ENCODE measurements at places on chromosomes 11 and 22.

GRCh38 chr11:77049026-77049425, 14.8 kb downstream of the B3GNT6 start:
- DNase-seq, result no peak

DNA sequence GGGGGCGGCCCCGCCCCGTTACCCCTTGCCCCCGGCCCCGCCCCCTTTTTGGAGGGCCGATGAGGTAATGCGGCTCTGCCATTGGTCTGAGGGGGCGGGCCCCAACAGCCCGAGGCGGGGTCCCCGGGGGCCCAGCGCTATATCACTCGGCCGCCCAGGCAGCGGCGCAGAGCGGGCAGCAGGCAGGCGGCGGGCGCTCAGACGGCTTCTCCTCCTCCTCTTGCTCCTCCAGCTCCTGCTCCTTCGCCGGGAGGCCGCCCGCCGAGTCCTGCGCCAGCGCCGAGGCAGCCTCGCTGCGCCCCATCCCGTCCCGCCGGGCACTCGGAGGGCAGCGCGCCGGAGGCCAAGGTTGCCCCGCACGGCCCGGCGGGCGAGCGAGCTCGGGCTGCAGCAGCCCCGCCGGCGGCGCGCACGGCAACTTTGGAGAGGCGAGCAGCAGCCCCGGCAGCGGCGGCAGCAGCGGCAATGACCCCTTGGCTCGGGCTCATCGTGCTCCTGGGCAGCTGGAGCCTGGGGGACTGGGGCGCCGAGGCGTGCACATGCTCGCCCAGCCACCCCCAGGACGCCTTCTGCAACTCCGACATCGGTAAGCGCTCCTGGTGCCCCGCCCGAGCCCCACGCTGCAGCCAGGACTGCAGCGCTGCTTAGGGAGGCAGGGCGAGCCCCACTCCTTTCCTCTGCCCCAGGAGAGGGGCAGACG, at the start of gene TIMP3:
TSS of gene TIMP3 (plus strand) at position 169 of the 700 bp plus-strand sequence. CDS start at position 466, 297 bp downstream.
- DNase-seq, result no peak

DNA sequence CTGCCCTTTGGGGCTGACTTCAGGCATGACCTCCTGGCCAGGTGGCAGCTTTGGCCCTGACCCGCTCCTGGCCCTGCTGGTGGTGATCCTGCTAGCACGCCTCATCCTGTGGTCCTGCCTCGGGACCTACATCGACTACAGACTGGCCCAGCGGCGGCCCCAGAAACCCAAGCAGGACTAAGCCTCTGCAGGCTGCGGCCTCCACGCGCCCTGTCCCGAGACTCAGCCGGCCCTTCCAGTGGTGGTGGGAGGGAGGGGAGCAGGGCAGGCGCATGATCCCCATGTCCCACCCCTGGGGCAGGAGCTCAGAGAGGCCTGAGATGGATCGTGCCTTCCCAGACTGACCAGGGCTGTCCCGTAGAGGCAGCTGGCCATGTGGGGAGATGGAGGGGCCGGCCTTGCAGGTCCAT, 2.1 kb downstream of the SMIM38 start:
- DNase-seq, result no peak

DNA sequence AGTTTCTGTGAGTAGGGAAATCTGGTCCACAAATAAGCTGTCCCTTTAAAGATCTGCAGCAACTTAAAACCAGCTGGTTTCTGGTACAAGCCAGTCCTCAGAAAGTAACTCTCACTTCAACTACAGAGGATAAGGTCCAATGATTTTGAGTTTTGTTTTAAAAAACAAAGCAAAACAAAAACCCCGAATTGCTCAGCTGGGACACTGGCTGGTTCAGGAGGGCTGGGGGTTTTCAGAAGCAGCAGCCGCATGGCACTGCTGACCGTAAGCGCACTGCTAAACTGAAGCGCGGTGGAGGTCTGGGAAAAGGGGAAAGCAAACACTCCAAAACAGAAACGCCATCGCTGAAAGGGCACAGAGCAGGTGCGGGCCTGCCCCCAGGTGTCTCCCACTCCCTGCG, 59.7 kb downstream of the MICAL3 start:
- DNase-seq, result no peak

- DNase-seq, result no peak
Observed at GRCh38 chr11:16800382-16800781, 61.9 kb downstream of the C11orf58 start.

GRCh38 chr22:19882446-19883381, 28.0 kb upstream of the GNB1L start:
- no peak for DNase-seq

DNA sequence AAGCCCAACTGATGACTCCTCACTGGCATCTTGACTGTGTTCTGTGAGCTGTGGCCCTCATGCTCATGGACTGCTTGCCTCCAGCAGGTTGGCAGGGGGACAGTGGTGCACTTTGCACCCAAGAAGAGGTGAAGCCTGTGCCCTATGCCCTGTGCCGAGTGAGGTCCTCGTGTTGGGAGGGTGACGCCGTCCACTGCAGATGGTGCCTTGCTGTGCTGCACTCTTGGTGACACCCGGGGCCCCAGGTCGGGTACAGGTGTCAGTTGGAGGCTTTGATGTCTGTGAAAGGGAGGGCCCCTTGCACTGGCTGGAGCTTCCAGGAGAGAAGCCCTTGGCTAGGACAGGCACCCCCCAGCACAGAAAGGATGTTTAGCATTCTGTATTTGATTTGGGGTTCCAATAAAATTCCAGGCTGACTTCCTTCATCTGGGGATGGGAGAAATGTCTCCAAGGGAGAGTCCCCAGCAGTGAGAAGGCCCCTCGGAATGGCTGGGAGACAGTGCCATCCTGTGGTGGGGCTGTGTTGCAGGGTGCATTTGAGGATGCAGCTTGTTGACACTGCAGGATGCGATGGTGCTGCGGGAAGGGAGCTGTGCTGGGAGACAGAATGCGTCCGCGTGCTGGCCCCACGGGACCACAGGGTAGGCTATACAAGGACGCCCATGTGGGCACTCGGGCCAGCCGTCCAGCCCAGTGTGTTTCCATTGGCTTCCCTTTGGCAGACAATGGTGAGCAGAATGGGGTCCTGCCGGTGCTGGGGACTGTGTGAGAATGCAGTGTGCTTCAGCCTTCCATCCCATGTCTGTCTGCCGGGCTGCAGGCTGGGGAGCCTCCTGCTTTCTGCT, 2.5 kb upstream of the ZDHHC8 start:
- no peak for DNase-seq

DNA sequence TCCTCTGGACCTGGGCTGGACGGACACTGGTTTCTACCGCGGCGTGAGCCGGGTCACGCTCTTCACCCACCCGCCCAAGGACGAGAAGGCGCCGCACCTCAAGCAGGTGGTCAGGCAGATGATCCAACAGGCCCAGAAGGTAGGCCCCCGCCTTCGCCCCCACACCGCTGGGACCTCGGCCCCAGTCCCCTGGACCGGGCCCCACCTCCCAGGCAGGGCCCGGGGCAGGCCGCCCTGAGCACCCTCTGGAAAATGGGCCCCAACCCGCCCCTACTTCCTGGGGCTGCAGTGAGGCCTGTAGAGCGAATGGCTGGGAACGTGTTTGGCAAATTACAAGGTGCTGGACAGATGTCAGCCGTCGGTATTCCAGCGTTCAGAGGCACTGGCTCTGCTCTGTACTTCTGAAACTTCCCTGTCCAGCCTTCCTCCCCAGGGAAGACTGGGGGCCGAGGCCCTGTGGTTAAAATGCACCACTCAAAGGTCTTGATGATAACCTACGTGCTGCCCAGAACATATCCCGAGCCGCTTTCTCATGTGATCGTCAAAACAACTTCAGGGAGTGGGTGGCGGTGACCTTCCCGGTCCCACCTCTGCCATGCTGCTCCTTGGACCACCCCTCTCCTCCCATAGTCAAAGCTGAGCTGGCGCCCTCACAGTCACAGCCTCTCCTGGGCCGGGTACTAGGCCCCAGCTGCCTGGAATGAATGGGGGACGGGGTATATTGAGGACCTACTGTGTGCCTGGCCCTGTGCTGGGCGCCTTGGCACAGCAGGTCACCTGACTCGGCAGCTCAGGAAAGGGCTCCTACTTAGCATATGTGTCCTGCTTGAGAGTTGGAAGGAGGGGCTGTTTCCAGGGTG, 869 bp downstream of the FAM83F start:
- no peak for DNase-seq

DNA sequence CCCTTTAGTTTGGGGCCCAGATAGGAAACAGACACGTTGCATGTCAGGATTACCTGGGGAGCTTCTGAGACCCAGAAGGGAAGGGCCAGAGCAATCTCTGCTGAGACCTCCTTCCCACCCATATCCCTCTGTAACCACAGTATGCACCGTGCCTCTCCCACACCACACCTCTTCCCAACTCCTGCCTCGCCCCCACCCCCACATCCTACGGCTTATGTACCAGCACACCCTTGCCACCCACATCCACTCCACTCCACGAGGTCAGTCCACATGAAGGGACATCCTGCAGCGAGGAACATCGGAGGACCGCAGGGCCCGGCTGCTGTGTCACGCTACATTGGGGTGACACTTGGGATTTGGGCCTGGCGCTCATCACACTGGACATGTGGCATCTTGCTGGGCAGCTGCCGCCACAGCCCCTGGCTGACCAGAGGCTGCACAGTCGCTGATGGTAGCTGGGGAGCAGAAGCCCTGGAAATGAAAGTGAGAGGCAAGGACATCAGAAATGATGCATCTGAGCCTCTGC, 118.3 kb upstream of the LMO1 start:
- DNase-seq, result no peak

- DNase-seq, result no peak
Observed at GRCh38 chr11:3203221-3204043, 15.2 kb downstream of the MRGPRG start.

DNA sequence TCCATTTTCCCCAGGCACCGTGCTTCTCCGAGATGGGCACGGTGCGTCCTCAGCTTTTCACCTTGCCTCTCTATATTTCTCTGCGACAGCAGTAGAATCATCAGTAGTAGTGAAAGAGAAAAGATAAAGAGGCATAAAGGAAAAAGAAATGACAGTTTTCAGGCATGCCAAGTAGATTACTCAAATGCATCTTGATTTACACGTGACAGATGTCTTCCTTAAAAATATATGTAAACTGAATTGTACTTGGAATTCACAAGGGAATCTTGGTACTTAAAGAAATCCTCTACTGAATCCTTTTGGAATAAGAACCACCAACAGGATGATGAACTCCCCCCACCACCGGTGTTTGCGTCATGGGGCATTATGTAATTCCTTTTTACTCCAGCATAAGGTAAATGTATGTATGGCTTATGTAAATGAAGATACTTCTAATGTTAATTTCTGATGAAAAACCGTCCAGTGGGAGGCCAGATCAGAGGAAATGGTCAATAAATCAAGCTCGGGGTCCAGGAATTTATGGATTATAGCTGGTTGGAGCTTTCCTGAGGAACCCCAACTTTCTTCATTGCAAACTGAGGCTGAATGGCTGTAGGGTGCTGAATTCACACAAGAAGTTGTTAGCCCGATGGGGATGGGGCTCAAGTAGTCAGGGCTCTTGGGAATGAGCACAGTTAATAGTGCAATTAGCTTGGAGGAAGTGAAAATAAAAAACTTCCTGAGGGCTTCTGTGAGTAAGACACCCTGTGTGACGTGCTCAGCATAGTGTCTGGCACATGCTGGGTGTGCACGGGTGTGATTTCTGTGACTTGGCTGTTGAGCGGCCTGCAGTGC, 630.4 kb downstream of the OPCML start:
- no peak for DNase-seq

DNA sequence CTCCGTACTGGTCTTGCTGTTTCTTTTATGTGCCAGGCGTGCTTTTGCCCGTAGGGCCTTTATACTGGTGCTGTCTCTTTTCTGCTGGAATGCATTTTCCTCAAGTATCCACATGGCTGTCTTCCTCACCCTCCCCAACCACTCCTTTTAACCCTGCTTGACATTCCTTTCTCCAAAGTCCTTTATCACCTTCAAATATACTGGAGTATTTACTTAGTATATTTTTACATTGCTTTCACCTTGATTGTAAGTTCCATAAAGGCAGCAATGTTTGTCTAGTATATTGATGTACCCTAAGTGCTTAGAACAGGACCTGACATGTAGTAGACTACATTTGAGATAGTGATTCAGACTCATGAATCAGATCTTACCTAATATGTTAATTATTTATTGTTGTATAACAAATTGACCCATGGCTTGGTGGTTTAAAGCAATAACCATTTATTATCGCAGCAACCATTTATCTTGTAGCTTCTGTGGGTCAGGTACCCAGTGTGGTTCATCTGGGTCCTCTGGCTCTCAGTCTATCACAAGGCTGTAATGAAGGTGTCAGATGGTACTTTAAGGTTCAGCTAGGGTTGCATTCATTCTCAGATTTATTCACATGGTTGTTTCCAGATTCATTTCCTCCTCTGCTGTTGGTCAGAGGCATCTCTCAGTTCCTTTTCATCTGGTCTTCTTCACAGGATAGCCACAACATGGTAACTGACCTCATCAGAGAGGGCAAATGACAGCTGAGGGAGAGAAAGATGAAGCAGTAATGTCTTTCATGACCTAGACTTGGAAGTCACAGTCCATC, 34.2 kb downstream of the DDX10 start:
- no peak for DNase-seq

DNA sequence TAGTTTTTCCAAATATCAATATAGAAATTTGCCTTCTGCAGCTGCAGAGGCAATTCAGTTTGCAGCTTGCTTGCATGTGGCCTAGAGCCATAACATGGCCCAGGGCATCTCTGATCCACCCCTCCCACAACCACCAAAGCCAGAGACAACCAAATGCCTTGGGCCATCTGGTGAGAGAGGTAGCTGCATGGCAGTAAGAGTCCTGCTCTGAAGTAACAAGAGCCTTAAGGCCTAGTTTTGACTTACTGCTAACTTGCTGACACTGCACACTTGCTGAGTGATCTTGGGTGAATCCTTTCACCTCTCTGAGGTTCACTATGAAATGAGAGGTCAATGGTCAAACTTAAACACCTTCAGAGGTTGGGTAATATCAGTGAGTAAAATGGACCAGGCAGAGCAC, 4.9 kb upstream of the SPECC1L start:
- DNase-seq, result no peak

DNA sequence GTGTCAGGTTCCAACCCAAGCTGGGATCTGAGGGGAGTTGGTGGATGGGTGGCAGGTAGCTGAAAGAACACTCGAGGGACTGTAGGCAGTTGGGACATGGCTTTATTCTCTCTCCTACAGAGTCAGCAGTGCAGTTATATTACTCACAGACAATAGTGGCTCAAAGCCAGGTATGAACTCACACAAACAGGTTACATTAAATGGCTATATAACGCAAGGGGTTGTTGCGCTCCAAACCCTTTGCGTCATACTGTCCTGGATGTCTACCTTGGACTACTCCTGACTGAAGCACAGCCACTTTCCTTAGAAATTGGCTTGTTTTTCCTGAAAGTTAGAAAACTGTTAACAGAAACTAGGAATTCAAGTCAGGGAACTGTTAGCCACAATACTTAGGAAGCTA, 66.4 kb upstream of the OR4B1 start:
- no peak for DNase-seq

DNA sequence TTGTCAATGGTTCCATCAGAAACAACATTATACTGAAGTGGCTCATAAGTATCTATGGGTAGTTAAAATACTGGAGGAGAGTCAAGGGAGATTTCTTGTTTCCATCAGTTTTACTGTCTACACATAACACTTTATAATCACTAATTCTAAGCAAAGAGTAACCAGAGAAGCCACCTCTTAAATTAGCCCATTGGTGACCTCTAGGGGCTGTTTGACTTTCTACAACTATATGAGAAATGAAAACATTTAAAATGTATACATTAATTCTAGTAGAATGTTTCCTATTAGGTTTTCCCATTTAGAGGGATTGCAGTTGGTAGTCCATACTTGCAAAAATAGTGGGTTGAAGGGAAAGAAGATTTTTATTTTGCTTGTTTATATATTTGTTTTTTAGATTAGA, 504.3 kb downstream of the FAM181B start:
- DNase-seq, result no peak

GRCh38 chr11:35009944-35010342, 93.5 kb downstream of the PDHX start:
- no peak for DNase-seq

- no peak for DNase-seq
Observed at GRCh38 chr11:85752890-85753581, 57.9 kb downstream of the SYTL2 start.
